ENCODE measurements at places on chromosomes 2 and 18.

- no peak for DNase-seq
Measured at GRCh38 chr2:71923143-71923525, 224.5 kb downstream of the CYP26B1 start.

DNA sequence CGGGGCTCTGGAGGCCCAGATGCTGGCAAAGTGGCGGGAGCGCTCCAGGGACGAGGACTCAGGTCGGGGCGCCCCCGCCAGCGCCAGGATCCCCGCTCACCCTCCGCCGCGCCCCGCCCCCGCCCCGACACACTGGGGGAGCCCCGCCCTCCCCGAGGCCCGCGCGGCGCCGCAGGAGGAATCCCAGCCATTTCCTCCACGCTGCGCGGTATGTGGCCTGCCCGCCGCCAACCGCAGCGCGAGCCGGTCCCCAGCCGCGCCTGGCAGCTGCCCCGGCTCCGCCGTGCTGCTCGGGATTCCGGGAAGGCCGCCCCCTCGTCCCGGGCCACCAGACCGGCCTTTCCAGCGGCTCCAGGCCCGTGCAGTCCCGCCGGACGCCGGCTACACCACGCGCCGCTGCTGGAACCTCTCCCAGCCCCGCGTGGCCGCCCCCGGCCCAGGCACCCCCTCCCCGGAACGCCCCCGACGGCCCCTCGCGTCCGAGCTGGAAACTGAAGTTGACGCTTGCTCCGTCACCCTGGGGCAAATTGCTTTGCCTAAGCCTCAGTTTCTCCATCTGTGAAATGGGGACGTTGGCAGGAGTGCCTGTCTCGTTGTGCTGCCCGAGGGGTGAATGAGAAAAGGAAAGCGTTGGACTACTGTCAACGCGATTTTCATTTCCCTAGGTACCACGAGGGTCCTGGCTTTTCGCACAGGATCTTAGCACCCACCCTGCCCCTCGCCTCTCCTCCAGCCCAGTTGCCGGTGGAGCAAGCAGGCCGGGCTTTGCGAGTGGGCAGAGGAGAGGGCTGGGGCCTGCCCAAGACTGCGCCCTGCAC is 53.6 kb downstream of the PKDCC start:
- DNase-seq, result no peak

- DNase-seq, result no peak
Measured at GRCh38 chr18:48917579-48918517, 32.9 kb downstream of the SMAD7 start.

DNA sequence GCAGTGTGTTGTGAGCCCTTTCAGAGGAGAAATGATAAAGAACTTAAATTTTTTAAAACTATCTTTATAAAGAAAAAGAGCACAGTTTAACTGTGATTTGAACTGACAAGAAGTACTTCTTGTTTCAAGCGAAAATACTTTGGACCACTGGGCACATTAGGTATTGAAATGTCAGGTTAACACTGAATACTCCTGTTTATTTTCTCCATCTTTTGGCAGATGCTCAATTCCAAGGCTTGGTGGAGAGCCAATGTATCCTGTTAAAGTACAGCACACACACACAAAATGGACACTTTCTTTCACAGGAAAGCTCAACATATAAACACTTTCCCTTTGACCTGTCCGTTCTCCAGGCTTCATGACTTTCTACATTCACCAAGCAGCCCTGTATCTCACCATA is 32.6 kb upstream of the SP3 start:
- no peak for DNase-seq

GRCh38 chr2:34311816-34312215 is 712.7 kb upstream of the FAM98A start:
- no peak for DNase-seq

DNA sequence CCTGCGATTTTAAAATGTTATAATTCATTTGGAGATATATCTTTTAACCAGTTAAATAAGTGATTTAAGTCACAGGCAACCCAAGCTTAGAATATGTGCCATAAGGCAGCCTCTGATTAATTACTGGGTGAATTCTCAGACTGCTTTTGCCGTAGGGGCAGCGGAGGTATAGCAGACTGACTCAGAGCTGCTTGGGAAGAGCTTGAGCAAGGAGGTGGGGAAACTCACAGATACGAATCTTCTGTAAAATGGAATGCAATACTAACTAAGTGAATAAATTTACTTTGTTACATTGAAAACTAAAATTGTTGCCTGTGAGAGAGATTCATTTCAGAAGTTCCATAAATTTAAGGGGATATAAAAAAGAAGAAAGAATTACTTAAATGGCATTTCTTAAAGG is 115.4 kb downstream of the KYNU start:
- DNase-seq, result no peak

DNA sequence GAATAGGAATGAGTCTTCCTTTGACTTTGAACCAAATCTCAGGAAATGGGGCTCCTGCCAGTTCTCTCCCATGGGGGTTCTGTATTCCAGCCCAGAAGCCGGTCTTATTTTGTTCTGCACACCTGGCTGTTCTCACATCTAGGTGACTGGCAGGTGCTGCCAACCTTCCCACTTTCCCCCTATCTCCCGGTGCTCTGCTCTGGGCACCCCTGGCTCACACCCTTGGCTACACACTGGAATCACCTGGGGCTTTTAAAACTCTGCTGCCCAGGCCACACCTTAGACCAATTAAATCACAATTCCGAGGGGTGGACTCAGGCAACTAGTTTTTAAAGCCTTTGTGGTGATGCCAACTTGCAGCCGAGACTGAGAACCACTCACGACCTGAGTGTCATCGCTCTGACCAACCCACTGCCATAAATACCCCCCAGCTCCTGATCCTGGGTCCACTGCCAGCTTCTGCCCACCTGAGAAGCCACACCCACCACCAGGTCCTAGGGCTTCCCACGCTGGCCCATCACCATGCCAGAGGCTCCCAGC is 69.2 kb downstream of the KCNF1 start:
- no peak for DNase-seq

GRCh38 chr2:113142290-113142689 is 14.9 kb downstream of the IL1RN start:
- DNase-seq, result no peak

- no peak for DNase-seq
Measured at GRCh38 chr2:29527947-29528346, 393.4 kb downstream of the ALK start.

DNA sequence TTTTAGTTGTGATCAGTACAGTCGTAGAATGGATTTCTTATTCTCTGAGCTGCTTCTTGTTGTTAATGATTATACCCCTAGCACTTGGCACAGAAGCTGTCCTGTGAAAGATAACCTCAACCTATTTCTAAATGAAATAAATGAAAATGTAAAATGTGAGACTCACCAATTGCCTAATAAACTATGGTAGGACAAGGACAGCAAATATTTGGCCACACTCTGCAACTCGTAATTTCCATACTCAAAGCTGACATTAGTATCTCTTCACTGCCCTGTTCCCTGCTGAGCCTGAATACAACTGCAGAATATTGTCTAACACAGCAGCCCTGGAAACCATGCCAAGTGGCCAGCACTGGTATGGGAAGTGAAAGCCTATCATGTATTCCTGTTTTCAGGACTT is 34.5 kb downstream of the TMEM182 start:
- no peak for DNase-seq

DNA sequence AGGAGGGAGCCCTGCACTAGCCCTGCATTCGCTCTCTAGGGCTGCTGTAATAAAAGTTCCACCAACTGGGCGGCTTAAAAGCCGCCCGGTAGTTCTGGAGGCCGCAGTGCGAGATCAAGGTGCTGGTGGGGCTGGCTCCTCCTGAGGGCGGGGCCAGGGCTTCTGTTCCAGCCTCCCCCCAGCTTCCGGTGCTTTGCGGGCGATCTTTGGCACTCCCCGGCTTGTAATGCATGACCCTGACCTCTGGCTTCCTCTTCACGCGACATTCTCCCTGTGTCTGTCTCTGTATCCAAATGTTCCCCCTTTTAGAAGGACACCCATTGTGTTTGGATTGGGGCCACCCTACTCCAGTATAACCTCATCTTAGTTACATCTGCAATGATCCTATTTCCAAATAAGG is 84.5 kb downstream of the ZCCHC2 start:
- no peak for DNase-seq

GRCh38 chr18:49565612-49566011 is 3.8 kb downstream of the LIPG start:
- no peak for DNase-seq

- peak; percentile 48 for DNase-seq
Measured at GRCh38 chr2:173571021-173571821, 216.5 kb downstream of the CDCA7 start.

GRCh38 chr2:46163804-46164528 is 133.2 kb upstream of the EPAS1 start:
- peak; percentile 61 for DNase-seq

- no peak for DNase-seq
Measured at GRCh38 chr2:8877894-8878293, 40.5 kb upstream of the KIDINS220 start.

DNA sequence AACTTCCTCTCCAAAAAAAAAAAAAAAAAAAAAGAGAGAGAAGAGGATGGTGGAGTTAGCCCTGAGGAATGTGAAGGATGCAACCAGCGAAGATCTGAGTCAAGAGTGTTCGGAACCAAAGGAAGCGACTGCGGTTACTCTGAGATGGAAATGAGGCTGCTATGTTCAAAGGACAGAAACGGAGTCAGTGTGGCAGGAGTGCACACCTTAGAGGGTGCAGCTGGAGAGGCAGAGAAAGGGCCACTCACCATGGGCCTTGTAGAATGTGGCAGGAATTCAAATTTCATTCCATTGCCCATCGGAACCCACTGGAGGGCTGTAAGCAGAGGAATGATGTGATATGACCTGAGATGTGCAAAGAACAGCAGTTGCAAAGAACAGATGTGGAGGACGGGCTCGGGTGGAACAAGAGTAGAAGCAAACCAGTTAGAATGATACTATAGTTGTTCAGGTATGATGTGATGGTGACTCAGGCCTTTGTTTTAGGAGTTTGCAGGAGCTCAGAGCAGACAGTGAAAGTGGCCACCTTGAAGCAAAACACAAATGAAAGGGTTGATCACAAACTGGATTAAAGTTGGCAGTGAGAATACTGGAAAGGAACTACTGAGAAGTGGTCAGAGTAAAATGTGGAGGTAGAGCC is 22.6 kb downstream of the ITGA6 start:
- DNase-seq, result no peak

DNA sequence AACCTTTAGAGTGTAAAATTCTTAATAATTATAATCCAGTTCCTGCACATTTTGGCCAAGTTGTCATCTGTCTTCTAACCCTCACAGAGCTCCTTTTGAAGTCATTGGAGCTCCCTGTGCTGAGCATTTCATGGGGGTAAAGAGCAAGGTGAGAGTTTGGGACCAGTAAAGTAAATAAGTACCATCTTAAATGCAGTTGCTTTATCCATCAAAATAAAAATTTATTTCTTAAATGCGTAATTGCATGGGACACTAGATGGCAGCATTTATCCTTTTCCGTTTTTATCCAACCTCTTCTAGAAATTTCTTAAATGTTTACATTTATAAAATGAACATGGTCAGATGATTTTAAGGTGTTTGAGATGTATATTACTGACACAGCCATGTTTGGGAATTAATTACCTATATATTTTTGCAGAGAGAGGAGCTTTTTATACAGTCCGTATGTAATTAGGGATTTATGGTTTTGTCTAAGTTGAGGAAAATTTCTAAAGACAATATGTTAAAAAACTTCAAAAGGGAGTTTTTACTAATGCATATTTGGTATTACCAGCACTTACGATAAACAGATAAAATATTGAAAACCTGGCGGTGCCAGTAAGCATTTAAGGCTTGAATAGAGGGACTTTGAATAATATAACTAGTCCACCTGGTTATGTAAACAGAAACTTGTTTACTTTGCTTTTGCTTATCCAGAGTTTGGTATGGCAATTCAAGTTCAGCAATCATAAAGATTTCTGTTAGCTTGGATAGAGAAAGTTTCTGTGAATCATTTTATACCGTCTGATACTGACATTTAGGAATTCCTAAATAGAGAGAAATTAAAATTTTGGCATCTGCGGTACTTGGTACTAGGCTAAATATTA is 54.5 kb downstream of the ACSL3 start:
- no peak for DNase-seq

DNA sequence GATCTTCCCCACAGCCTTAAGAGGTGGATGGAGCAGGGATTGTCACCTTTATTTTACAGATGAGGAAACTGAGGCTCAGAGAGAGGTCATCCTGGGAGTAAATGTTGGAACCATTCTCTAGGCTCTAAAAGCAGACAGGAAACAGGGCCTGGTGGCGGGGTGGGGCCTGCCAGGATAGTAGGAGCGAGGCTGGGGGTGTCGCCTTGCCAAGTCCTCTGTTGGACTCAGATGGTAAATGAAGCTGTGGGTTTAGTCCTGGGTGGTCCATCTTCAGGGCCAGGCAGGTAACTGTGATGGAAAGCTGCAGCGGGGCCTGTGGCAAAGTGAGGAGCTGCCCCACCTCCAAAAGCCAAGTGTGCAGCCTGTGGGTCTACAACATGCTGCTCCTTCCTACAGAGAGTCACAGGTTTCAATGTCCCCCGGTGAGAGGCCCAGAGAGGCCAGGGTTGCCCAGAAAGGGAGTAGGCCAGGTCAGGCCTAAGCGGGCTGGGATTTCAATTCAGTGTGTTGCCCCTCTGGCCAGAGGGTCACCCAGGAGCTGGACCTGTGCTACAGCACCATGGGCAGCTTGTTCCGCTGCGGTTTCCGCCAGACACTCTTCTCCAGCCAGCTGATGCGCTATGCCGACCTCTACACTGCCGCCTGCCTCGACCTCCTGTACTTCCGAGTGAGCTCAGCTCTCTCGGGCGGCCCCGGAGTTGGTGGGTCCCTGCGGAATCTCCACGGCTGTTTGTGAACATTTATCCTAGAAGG is 6.6 kb downstream of the NT5DC4 start:
- no peak for DNase-seq

GRCh38 chr2:217837530-217837929 is 165.3 kb downstream of the TNS1 start:
- DNase-seq, result no peak

DNA sequence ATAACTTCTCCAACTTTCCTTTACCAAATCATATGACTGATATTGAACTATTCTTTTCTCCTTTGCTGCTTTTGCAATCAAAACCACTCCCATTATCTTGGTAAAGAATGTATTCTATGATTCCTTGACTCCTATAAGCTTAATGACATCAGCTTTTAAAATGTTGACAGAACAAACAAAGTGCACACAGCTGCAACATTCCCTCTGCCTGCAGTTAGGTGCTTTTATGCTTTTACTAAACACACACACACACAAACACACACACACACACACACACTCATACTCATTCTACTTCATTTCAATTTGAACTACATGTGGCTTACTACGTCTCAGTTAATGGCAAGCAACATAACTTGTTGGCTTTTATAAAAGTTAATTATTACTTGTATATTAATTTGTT is 946.6 kb downstream of the DPP10 start:
- DNase-seq, result no peak
